ENCODE measurements at places on chromosomes 6 and 20. TPM values are rescaled to one million over a fixed set of nuclear protein-coding genes. Genes with fewer than 3 reads are reported as not detected.

DNA sequence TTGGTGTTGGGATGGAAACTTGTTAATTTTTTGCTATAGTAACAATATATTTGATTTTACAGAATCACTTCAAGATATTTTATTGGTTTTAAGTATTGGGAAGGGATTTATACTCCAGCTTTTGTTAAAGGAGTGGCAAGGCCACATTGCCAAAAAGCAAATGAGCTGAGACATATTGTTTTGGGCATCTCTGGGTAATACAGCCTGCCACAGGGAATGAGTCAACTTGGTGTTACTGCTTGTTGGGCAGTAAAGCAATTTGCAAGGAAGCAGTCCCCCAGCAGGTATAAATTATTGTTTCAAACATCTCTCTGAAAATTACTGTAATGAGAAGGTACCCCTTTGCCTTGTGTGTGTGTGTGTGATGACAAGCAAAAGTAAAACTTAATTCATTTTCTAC, 868.3 kb upstream of the FLRT3 start:
- DNase-seq, result no peak

DNA sequence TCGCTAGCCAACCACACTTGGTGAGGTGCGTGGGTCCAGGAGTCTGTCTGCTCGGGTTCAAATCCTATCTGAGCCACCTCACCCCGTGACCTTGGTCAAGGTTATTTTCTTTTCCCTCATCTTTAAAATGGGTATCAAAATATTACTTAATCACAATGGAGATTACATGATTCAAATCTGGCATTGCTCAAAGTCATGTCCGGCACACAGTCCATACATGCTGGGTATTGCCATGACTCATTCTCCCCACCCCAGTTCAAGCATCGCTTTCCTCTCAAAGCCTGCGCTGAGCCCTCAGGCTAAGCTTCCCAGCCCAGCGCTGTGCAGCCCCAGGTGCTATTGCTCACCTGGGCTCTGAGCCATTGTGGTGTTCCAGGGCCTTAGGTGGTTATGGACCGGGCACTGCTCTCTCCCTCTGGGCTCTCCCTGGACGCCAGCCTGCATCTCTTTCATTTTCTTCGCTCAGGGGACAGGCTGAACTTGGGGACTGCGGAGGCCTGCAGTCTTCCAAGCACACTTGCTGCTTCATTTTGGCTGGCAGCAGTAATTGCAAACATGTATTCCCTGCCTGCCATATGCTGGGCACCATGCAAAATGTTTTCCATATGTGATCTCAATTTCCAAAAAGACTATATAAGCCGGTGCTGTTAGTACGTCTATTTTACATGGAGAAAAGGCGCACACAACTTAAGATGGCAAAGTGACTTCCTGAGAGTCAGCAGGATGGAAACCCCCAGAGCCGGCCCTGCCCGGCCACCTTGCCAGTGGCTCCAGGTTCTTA, 27.3 kb downstream of the WRNIP1 start:
- no peak for DNase-seq

DNA sequence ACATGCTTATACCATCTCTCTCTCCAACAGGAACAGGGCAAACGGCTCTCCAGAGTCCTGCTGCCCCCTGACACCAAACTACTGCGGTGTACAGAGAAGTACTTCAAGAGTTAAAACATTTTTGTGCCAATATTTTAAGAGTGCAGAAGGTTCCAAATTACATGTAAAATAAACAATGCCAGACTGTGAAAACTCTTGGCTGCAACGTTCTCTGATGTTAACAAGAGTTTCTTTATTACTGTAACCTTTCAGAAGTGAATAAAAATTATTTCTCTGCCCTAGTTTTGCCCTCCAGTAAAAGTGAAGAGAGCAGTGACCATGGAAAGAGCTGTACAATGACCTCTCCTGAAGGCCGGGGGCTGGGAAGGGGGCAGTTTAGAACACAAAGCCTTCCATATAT, 41.4 kb upstream of the FAM83C start:
- DNase-seq, result no peak

- no peak for DNase-seq
Measured at GRCh38 chr6:20173833-20174792, 38.2 kb downstream of the MBOAT1 start.

DNA sequence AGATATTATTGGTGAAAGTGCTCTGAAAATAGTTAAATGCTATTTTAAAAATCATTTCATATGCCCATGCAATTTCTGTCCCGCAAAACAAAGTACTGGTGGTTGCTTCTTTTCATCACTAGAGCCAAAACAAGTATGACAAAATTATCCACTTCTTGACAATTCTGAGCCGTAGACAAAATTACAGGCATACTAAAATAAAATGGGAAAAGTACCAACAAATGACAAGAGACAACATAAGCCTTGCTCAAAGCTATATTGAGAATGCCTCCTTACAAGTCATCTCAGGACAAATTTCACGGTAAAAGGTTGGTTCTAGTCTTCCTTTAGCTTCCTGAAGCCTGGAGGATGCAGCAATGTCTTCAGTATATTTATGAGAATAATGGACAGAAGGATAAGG, 28.9 kb downstream of the NDRG3 start:
- DNase-seq, result no peak

GRCh38 chr6:34218691-34219090, 18.0 kb upstream of the HMGA1 start:
- DNase-seq, result no peak

GRCh38 chr6:159460476-159460875, 232.6 kb downstream of the SOD2 start:
- DNase-seq, result no peak

- DNase-seq, result no peak
Measured at GRCh38 chr20:33840759-33841435, 29.7 kb downstream of the CHMP4B start.

DNA sequence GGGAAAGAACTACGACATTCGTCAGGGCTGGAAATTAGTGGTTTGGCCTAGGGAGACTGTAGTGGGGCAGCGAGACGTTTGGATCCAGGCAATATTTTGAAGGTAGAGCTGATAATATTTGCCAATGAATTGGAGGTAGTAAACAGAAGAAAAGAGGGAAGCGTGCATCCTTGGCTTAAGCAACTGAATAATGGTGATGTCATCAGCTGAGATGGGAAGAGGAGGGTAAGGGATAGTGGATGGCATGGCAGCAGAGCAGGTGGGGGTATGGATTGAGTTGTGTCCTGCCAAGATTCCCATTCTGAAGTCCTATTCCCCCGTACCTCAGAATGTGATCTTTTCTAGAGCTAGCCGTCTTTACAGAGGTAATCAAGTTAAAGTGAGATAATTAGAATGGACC, 119.2 kb downstream of the PDE7B start:
- no peak for DNase-seq

Gene SRMS
- polyA plus RNA-seq, result 0.31 TPM

Gene SYCP2L
- 4.3 TPM for polyA plus RNA-seq

Gene WFDC10B
- polyA plus RNA-seq, result not detected

Gene MAP3K5
- polyA plus RNA-seq, result 6.0 TPM

Gene GMEB2
- polyA plus RNA-seq, result 9.4 TPM

All from right renal pelvis (tissue), 4 donors.